MV-4-11 (cell line): ENCODE measurements at places on chromosomes 3 and 15.

DNA sequence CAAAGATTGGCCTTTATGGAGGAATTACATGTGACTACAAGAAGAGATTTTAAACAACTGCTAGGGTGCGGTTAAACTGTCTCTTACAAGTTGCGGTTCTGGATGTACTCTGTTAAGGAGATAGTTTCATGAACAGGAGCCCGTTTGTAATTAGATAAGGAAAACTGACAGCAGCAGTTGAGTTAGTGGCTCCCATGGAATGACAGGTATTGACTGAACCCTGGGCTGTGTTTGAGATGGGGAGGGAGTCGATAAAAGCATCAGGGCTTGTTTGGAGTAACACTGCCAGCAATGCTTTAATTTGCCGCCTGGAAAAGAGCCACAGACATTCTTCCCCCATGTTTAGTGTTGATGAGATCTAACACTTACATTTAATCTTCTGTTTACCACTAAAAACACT lies 139.9 kb downstream of the ROBO2 start:
- no peak for DNase-seq

DNA sequence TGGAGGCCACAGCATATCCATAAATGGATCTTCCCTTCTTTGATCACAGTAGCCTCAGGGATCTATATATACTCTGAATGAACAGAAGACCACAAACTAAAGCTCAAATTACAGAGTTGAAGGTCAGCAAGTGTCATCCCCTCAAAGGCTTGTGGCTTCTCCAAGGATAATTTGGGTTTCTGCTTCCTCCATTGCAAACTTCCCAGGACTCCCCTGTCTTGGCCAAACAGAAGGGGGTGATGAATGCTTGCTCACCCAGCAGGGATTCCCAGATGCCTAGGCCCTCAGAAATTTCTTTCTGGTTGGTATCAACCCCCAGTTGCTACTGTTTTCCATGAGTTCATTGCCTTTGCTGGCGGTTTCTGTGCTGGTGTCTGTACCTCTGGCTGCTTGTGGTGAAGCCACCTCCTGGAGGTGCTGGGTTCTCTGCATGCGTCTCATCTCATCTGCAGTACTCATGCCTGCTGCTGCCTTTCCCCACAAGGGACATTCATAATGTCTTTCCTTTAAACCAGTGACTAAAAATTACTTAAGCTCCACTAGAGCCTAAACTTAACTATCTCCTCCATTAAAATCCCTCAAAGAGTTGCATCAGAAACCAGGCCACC lies 17.7 kb downstream of the ENTPD3 start:
- no peak for DNase-seq

DNA sequence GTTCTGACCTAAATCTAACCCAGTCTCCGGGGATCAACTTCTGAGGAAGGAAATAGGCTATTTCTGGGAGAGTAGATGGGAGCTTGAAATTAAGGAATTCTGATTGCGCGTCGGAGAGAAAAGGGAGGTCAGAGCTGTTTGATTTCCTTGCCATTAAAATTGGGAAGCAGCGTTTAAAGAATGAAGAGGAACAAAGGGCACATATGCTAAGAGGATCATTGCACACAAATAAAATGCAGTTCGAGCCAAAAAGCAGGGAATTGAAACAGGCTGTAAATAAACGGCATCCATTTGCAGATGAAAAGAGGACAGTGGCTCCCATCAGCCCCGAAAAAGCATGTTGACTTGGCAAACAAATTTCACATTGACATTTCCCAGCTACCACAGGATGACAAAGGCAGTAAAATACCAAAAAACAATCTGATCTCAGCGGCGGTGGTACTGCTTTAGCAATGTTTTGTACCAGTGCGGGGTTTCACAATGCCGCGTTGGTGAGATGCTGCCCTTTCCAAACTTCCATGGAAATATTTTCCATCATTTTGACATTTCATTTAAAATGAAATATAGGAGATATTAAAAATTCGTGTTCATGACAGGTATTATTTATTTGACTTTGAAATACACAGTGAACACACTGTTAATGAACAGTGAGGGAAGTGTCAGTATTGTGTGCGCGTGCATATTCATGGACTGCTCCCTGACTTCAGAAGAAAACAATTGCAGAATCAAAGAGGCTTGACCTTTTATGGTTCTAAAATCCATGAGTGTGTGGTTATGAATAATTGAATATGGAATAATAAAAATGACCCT lies 108.8 kb downstream of the SQOR start:
- DNase-seq, result no peak

DNA sequence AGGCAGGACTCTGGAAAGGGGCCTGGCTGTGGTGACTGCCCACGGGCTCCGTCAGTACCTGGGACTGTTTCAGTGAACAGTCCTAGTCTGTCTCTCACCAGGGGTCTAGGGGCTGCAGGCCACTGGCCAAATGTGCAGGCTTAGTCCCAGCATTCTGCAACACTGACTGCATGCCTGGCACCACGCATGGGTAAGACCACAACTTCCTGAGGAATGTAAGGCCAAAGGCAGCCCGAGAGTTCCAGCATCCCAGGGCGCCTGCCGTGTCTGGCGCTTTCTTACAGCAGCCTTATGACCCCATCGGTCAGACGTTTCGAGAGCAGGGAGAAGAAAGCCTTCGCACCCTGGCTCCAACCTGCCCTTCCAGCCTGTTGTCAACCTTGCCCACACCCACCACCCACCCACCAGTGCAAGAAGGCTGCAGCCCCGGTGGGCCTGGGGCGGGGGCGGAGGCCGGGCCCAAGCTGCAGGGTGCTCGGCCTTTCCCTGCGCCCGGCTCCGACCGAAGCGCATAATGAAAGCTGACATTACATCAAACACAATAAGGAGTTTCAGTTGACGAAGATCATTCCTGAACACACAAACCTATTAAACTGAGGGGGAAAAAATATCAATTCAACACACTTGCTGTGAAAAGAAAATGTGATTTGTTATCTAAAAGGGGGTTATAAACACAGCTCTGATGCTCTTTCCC lies 29.5 kb upstream of the TMEM115 start:
- DNase-seq, result no peak

GRCh38 chr15:20355256-20355868 lies 186.2 kb downstream of the GOLGA6L6 start:
- DNase-seq, result no peak

DNA sequence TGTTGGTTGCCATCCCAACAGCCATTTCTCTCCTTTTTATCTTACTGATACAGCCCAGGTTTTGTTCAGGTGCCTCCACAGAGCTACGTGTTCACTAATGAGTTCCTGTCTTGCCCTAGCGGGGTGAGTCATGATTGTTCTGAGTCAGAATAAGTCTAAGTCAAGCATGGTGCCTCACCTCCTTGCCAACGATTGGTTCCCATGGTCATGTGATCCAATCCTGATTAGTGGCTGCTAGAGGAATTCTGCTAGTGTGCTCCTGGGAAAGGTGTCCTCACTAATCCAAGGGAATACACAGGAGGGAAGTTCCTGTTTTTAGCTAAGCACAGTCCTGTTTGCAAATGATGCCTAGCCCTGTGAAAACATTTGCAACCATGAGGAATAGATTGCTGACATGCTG lies 99.8 kb downstream of the NSUN3 start:
- no peak for DNase-seq

DNA sequence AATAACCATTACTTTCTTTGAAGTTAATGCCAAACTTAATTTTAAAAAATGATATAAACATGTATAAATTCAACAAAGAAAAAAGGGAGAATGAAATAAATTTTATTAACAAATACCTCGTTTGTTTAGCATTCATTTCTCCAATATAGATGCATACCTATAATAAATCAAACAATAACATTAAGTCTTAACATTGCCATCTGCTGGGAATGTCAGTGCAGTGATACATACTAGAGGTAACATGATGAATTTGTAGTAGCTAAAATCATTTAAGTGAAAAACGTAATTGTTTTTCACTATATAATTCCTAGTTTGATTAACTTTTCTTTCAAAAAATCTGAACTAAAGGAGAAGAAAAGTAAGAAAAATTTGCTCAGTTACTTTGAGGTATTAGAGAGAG lies 340.2 kb upstream of the CBLB start:
- no peak for DNase-seq

DNA sequence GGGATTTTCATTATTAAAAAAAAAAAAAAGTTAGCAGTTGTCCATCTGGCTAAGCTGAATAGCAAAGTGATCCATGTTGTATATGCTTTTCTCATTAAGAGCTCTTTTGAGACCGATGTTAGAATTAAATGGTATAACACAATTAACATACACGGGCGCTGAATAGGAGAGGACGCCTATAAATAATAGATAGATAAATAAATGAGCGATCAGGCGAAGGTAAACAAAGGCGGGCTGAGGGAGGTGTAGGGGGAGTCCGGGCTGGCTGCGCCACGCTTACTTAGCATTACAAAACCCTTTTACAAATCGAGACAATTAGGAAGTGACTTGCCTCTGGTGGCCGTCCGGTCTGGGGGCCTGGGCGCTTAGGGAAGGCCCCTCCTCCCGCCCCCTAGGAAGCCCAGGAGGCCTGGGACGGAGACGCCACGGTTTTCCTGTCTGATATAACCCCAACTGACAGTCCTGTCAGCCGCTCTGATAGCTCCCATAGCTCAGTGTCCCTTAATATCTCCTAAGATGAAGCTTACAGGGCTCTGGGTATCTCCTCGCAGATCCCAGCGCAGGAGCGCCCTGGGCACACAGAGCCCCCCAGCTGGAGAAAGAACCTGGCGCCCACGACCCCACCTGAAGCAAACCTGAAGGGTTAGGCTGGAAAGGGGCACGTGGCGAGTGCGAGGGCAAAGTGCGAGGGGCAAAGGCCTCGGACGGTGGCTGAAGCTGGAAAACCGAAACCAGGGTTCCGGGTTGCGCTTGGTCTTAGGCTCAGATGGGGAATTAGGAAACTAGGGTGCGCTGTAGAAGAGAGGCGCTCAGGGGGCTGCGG lies 3.6 kb downstream of the SOX14 start:
- no peak for DNase-seq

GRCh38 chr15:90025489-90026033 lies 24.4 kb downstream of the ZNF710 start:
- no peak for DNase-seq

- no peak for DNase-seq
Measured at GRCh38 chr15:80779658-80780415, 667 bp downstream of the CEMIP start.

- no peak for DNase-seq
Measured at GRCh38 chr3:105515372-105515771, 148.7 kb downstream of the ALCAM start.

GRCh38 chr15:73374604-73375003 lies 5.8 kb upstream of the HCN4 start:
- DNase-seq, result no peak

GRCh38 chr3:138030734-138031280 lies 20.8 kb downstream of the CLDN18 start:
- no peak for DNase-seq

- peak; percentile 9 for DNase-seq
Measured at GRCh38 chr3:189001559-189001958, 170.2 kb upstream of the TPRG1 start.

DNA sequence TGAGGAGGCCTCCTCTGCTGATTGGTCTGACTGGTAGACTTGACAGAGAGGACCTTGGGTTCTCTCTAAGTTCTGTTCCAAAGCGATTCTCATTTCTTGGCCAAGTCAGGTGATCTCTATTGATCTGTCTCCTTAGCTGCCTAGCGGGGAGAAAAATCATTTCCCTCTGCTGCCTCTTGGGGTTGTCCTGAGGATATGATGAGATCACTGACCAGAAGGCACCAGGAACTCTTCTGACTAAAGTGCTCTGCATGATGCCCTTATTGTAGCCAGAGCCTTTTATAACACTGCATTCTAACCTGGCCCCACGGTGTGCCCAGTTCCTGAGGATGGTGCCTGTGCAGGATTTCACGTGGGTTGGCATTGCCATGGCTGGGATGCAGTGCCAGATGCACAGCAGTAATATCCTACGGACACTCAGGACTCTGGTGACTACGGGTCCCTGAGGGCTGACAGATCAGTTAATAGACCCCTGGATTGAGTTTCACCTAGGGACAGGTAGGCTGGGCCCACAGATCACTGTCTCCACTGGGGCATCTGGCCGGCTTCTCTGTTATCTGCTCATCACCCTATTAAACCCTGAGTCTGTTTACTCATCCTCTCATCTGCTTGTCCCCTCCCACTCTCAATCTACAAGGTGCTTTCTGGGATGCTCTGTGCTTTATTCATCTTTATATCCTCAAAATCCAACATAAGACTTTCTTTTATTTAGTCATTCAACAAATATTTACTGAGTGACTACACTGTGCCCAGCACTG lies 3.9 kb upstream of the HEG1 start:
- peak; percentile 31 for DNase-seq

DNA sequence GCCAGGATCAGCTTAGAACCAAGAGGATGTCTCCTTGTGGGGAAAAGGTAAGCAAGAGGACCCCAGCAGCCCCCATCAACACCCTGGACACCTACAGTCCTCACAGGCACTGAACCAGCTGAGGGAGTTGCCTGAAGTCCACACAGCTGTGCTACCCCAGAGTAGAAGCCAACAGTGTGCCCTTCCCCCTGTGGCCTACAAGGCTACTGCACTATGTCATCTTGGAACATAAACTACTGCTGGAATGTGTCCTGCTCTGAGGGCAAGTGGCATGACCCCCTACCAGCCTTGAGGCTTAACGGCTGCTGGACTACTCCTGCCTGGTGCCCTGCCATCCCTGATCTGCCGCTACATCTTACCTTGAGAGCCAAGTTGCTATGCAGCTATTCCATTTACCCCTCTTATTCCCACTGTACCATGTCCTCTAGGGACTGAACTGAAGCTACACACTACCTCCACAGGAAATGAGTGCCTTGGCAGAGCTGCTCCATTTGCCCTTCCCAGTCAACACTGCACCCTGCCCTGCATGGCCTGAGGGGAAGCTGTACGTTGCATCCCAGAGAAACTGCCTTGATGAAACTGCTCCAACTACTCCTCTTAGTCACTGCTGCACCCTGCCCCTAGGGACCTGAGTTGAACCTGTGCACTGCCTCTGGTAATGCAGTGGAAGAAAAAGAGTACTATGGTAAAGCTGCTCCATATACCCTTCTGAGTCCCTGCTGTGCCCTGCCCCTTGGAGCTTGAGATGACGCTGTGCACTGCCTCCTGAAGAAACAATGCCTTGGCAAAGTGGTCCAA lies 40.2 kb upstream of the ATP13A5 start:
- DNase-seq, result no peak

DNA sequence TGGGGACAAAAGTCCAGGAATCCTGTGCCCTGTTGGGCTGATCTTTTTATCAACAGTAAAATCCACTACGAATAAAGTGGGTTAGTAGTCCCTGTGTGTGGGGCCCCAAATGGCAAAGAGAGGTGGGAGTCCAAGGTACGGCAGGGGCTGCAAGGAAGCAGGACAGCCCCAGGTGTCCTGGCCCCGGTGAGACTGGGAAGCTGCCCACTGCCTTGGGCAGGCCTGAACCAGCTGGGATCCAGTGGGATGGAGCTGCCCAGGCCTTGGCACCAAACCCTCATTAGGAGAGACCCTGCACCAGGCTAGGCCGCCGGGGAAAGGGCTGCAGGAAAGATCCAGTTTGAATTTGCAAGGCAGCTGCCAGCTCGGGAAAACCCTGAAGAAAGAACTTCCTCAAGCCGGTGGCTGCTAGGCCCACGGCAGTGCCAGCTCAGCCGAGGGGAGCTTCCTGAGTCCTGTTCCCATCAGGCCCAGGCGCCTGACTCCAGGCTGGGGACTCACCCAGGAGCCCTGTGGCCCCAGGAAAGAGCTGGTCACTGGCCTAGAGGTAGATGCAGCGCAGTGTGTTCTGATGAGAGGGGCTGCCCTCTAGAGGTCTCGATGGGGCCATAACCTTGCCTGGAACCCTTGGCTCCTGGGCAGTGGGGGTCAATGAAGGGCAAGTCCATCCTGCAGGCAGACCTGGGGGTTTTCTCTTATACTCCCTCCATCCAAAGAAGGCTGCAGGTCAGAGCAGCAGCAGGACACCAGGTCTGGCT lies 14.4 kb upstream of the GNAI2 start:
- DNase-seq, result peak; percentile 7
